ENCODE measurements at places on chromosomes 3 and 15. TPM values are rescaled to one million over a fixed set of nuclear protein-coding genes. Genes with fewer than 3 reads are reported as not detected.

The FURIN gene
- 59.2 TPM for total RNA-seq

The TRPM1 gene
- not detected for total RNA-seq

The FOXB1 gene
- not detected for total RNA-seq

The TTLL13 gene
- total RNA-seq, result 0.48 TPM

The P2RY14 gene
- total RNA-seq, result not detected

The FEZF2 gene
- not detected for total RNA-seq

The ITIH1 gene
- total RNA-seq, result not detected

The KBTBD12 gene
- total RNA-seq, result not detected

The GRIP2 gene
- 1.4 TPM for total RNA-seq

The SEMA3B gene
- 9.3 TPM for total RNA-seq

The C2CD4B gene
- total RNA-seq, result not detected

The ELL3 gene
- total RNA-seq, result 2.2 TPM

The MYL3 gene
- not detected for total RNA-seq

The LRRIQ4 gene
- total RNA-seq, result not detected

The CX3CR1 gene
- total RNA-seq, result 0.02 TPM

The CSPG5 gene
- 1.2 TPM for total RNA-seq

The PTPRG gene
- total RNA-seq, result 2.3 TPM

The CD80 gene
- total RNA-seq, result not detected

The MNS1 gene
- 2.7 TPM for total RNA-seq

The ZNF502 gene
- 1.7 TPM for total RNA-seq

The CELF6 gene
- total RNA-seq, result not detected

The AHSG gene
- total RNA-seq, result 0.11 TPM

The C3orf70 gene
- total RNA-seq, result not detected

The SPCS1 gene
- total RNA-seq, result 158 TPM

The IL16 gene
- total RNA-seq, result not detected

The IRAK2 gene
- 23.4 TPM for total RNA-seq

The CNTN3 gene
- not detected for total RNA-seq

The LIPH gene
- total RNA-seq, result 8.1 TPM

Data from A549 treated with CpdA at 1 μM for 4 hours (cell line).